CD4-positive, CD25-positive, alpha-beta regulatory T cell (primary cell): ENCODE measurements at places on chromosomes 2 and 18.

DNA sequence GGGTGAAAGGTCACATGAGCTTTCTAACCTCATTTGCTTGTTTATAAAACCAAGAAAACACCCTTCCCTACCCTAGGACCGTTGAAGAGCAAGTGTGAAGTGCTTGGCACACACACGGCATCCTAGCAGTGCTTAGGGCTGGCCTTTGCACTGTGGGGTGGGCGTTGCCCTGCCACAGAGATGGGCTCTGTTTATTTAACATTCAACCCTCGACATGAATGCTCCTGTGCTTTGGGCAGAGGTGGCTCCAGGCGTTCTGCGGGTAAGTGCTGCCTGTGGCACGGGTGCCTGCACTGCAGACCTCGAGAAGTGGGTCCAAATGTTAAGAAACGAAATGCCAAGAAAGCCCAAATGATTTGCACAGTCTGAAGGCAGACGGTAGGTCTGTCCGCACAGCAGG, 170.1 kb downstream of the FHOD3 start:
- H3K36me3 ChIP-seq = no peaks in the 10 kb centered on the region
- no peaks in the 10 kb centered on the region for H3K4me1 ChIP-seq
- H3K4me3 ChIP-seq = no peak overlapping the region
- H3K27ac ChIP-seq = no peak overlapping the region
- DNase-seq = no peak

GRCh38 chr18:73079920-73080319, 212.1 kb upstream of the NETO1 start:
- no peaks in the 10 kb centered on the region for H3K4me1 ChIP-seq
- H3K36me3 ChIP-seq = no peaks in the 10 kb centered on the region
- H3K4me3 ChIP-seq = no peak overlapping the region

GRCh38 chr2:25309402-25309801, 32.3 kb downstream of the DNMT3A start:
- H3K4me3 ChIP-seq = no peak overlapping the region
- peaks cover 36% of the 10 kb centered on the region for H3K36me3 ChIP-seq
- H3K27ac ChIP-seq = no peak overlapping the region
- DNase-seq = peak; percentile 73

DNA sequence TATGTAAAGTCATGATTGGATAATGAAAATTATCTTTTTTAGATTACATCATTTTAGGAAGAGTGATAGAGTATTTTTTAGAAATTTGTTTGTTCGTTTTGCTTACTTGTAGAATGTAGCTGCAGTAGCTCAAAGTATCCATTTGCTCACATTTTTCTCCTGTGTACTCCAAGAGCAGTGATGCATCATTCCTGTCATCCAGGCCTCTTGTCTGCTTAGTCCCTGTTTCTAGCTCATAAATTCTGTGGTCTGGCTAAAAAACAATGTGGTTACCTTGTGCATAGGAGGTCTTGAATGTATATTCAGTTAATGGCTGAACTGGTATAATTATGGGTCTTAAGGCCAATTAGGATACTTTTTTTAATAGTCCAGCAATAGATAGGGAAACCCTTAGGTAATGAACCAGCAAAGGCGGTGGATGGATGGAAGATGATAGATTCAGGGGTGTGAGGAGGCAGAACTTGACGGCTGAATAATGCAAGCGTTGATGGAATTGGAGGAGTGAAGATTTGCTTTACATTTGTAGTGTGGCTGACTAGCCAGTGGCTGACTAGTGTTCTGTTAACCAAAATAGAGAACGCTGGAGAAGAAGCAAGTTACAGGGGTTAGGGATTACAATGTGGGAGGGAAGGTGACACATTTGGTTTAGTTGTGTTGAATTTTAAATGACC, 145.0 kb downstream of the ZNF407 start:
- no peak overlapping the region for H3K4me3 ChIP-seq
- H3K4me1 ChIP-seq = no peaks in the 10 kb centered on the region
- no peaks in the 10 kb centered on the region for H3K27me3 ChIP-seq

GRCh38 chr2:86787736-86788135, 3.0 kb downstream of the CD8A start:
- H3K4me1 ChIP-seq = peaks cover 24% of the 10 kb centered on the region
- no peak overlapping the region for H3K27ac ChIP-seq
- no peaks in the 10 kb centered on the region for H3K36me3 ChIP-seq
- no peak for DNase-seq

- H3K36me3 ChIP-seq = no peaks in the 10 kb centered on the region
- H3K27me3 ChIP-seq = no peaks in the 10 kb centered on the region
- H3K4me3 ChIP-seq = no peak overlapping the region
- no peak overlapping the region for H3K27ac ChIP-seq
Measured at GRCh38 chr2:8412082-8412481, 269.8 kb upstream of the ID2 start.

GRCh38 chr2:132615329-132616085, 54.5 kb downstream of the LYPD1 start:
- no peaks in the 10 kb centered on the region for H3K4me1 ChIP-seq
- no peak overlapping the region for H3K27ac ChIP-seq
- no peaks in the 10 kb centered on the region for H3K36me3 ChIP-seq
- H3K4me3 ChIP-seq = no peak overlapping the region

DNA sequence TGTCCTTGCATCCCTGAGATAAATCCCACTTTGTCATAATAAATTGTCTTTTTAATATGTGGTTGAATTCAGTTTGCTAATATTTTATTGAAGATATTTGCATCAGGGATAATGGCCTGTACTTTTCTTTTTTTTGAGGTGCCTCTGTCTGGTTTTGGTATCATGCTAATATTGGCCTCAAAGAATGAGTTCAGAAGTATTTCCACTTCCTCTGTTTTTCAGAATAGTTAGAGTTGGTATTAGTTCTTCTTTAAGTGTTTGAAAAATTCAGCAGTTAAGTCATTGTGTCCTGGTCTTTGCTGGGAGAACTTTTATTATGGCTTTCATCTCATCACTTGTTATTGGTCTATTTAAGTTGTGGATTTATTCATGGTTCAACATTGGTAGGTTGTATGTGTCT, 464.1 kb upstream of the CRIM1 start:
- no peaks in the 10 kb centered on the region for H3K27me3 ChIP-seq
- H3K27ac ChIP-seq = no peak overlapping the region
- H3K36me3 ChIP-seq = no peaks in the 10 kb centered on the region
- H3K4me3 ChIP-seq = peak overlapping the region; percentile 76

- no peak overlapping the region for H3K27ac ChIP-seq
- no peaks in the 10 kb centered on the region for H3K36me3 ChIP-seq
- no peak overlapping the region for H3K4me3 ChIP-seq
- DNase-seq = no peak
- H3K4me1 ChIP-seq = no peaks in the 10 kb centered on the region
Measured at GRCh38 chr18:58991167-58991798, 126.6 kb downstream of the ZNF532 start.

DNA sequence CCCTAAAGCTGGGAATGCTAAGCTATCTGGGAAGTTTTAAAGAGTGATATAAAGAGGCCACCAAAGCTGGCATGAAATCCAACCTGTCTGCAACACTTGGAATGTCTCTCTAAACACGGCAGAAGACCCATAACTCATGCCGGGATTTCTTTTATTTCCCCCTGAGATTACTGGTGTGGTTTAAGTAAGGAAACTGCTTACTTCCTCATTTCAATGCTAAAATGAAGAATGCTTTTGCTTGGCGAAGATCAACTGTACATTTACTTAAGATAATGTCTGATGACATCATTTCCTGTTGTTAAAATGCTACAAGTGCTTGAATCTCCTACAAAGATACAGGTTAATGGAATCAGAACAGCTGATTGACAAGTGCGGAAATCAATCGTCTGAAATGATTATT, 353.8 kb upstream of the SALL3 start:
- DNase-seq = no peak
- H3K27ac ChIP-seq = no peak overlapping the region
- H3K4me1 ChIP-seq = no peaks in the 10 kb centered on the region
- no peak overlapping the region for H3K4me3 ChIP-seq
- no peaks in the 10 kb centered on the region for H3K27me3 ChIP-seq

DNA sequence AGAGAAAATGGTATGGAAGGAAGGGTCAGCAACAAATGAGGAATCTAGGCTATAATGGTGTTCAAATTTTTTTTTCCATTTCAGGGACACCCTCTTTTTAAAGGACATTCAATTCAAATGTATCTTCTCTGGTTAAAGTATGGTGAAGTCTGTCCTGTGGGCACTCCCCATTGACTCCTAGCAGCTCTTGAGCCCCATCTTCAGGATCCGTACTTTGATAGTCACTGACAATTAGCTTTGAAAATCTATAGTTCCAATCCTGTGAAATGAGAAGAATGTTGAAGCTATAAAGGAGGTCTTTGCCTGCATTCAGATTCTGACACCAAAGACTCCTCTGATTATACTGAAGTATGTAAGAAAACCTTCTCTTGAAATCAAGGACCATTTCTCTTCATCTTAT, 43.3 kb downstream of the KCNH7 start:
- H3K27me3 ChIP-seq = no peaks in the 10 kb centered on the region
- no peaks in the 10 kb centered on the region for H3K36me3 ChIP-seq
- H3K27ac ChIP-seq = no peak overlapping the region
- no peaks in the 10 kb centered on the region for H3K4me1 ChIP-seq
- H3K4me3 ChIP-seq = no peak overlapping the region
- no peak for DNase-seq

GRCh38 chr18:75679331-75679730, 251.8 kb upstream of the SMIM21 start:
- no peak overlapping the region for H3K27ac ChIP-seq
- H3K4me1 ChIP-seq = no peaks in the 10 kb centered on the region
- H3K36me3 ChIP-seq = no peaks in the 10 kb centered on the region
- DNase-seq = no peak

DNA sequence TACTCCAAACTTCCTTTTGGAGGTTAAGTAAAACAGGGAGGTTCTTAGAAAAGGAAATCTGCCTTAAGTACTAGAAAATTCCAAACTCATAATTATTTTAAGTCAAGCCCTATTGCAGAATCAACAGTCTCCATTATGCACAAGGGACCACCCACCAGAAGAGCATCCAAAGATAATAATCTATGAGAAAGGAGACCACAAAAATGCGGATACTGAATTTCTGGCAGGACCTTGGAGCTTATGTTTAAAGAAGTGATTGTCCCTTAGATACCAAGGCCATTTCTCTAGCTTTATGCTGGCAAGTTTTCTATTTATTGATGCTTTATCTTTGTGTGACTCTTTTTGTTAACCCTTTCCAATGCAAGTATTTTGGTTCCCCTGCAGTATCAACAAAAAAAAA, 404.0 kb upstream of the MMADHC start:
- no peaks in the 10 kb centered on the region for H3K36me3 ChIP-seq
- no peaks in the 10 kb centered on the region for H3K4me1 ChIP-seq
- no peaks in the 10 kb centered on the region for H3K27me3 ChIP-seq
- H3K4me3 ChIP-seq = no peak overlapping the region
- no peak for DNase-seq
- no peak overlapping the region for H3K27ac ChIP-seq

DNA sequence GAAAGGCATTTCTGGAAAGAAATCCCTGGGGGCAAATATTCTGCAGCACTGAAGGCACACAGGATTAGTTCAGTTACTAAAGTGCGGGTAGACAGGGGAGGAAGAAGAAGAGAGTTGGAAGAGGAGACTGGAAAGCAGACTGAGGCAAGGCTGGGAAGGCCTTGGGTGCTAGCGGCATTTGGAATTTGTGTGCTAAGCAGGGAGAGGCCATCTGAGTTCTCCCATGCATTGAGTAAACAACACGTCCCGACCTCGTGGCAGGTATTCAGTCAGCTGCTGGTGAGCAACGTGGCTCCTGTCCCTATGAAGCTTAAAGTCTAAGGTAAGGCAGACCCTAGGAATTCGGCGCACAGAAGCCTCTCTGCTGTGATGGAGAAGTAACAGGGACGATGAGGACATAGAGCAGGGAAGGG, 30.7 kb downstream of the ATP8B1 start:
- H3K27me3 ChIP-seq = no peaks in the 10 kb centered on the region
- no peak for DNase-seq
- H3K36me3 ChIP-seq = no peaks in the 10 kb centered on the region
- no peaks in the 10 kb centered on the region for H3K4me1 ChIP-seq
- H3K27ac ChIP-seq = no peak overlapping the region
- no peak overlapping the region for H3K4me3 ChIP-seq

DNA sequence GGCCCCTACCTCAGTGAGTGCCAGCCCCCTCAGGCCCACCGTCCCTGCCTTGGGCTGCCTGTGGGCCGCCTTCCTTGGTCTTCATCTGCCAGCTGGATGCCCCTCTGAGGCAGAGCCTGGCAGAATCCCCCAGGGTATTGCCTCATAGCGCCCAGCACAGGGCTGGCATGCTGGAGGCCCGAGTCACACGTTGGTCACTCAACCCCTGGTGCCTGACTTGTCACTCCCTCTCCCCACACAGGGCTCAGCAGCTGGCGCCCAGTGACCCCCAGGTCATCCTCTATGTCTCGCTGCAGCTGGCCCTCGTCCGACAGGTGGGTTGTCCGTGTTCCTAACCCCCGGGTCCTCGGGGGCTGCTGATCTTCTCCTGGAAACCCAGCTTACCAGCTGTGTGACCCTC, 108.4 kb upstream of the MCFD2 start:
- H3K4me3 ChIP-seq = no peak overlapping the region
- no peak for DNase-seq
- no peaks in the 10 kb centered on the region for H3K27me3 ChIP-seq
- H3K36me3 ChIP-seq = peaks cover 88% of the 10 kb centered on the region
- no peaks in the 10 kb centered on the region for H3K4me1 ChIP-seq

GRCh38 chr2:234245945-234246344, 195.4 kb downstream of the SPP2 start:
- H3K27ac ChIP-seq = no peak overlapping the region
- no peaks in the 10 kb centered on the region for H3K27me3 ChIP-seq

DNA sequence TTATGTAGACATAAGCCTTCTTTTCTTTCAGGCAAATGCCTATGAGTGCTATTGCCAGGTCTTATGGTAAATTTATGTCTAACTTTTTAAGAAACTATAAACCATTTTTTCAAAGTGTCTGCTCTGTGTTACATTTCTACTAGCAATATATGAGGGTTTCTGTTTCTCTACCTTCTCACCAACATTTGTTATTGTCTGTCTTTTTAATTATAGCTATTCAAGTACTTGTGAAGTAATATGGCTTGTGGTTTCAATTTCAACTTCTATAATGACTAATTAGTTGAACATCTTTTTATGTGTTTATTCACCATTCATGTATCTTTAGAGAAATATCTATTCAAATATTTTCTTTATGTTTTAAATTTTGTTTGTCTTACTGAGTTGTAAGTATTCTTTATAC, 213.1 kb upstream of the MC4R start:
- H3K27ac ChIP-seq = no peak overlapping the region
- H3K36me3 ChIP-seq = no peaks in the 10 kb centered on the region
- no peak overlapping the region for H3K4me3 ChIP-seq
- no peaks in the 10 kb centered on the region for H3K4me1 ChIP-seq
- H3K27me3 ChIP-seq = no peaks in the 10 kb centered on the region
